Stimulated activated CD8-positive, alpha-beta memory T cell treated with anti-CD3 and anti-CD28 coated beads, Interleukin-15, amount 100 ng/mL, for 24 hours (primary cell): ENCODE measurements at places on chromosomes 3 and 15.

- DNase-seq = no peak
These were observed 521.7 kb upstream of the MCTP2 start for GRCh38 chr15:93709708-93710107.

GRCh38 chr3:140258222-140258724 lies 323.3 kb downstream of the CLSTN2 start:
- no peak for DNase-seq

DNA sequence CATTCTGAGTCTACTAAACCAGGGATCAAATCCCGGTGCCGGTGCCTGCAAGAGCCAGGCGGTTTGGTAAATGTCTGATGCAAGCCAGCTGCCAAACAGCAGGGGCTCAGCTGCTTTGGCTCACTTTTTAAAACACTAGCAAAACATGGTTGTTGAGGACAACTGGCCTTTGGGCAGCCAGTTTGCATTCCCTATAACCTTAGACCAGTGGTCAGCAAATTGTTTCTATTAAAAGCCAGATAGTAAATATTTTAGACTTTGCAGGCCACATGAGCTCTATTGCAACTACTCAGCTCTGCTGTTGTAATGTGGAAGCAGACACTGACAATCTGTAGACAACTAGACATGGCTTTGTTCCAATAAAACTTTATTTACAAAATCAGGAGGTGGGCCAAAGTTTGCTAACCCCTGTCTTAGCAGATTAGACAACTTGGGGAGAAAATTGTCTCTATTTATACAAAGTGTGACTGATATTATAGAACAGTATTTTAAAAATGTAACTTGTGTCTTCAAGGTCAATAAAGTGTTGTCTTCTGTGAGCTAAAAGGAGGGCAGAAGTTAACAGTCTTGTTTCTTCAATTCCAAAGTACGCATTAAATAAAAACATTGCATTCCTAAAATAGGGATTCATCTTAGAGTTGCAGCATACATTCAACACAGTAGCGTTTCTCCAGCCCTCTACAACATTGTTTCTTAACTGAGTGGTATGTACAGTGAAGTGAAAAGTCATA lies 67.6 kb downstream of the SSUH2 start:
- no peak for DNase-seq

- no peak for DNase-seq
These were observed 409.6 kb upstream of the MDFIC2 start for GRCh38 chr3:70722018-70722417.

DNA sequence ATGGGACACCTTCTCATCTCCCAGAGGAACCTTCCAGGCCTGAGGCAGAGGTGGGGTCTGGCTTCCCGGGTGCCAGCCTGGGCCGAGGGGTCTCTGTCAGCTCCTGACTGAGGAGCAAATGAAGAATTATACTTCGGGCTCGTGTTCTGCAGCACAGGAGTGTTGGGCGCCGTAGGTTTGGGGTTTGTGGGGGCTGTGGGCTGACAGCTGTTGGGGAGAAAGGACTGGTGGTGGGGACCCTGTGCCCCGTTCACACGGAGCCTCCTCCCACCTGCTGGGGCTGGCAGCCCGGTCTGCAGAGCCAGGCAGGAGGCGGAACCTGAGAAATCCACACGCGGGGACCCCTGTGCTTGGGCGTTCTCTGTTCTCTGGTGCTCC lies 59.7 kb downstream of the ADAMTS7 start:
- no peak for DNase-seq

DNA sequence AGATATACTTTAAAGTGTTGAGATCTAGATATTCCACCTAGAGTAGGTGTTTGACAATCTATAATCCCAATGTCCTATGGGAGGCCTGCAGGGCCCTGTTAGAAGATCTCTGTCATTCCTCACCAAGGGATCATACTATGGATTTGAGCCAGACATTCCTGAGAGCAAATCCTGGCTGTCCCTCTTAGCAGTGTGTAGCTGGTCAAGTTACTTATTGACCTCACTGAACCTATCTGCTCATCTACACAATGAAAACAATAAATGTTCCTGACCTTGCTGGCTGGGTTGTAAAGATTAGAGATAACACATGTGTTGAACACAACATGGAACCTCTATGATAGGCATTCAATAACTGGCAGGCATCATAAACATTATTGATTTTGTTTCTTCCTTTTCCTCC lies 265.6 kb upstream of the ATP11B start:
- no peak for DNase-seq

- DNase-seq = no peak
These were observed 114.5 kb downstream of the HERC1 start for GRCh38 chr15:63719281-63719680.

DNA sequence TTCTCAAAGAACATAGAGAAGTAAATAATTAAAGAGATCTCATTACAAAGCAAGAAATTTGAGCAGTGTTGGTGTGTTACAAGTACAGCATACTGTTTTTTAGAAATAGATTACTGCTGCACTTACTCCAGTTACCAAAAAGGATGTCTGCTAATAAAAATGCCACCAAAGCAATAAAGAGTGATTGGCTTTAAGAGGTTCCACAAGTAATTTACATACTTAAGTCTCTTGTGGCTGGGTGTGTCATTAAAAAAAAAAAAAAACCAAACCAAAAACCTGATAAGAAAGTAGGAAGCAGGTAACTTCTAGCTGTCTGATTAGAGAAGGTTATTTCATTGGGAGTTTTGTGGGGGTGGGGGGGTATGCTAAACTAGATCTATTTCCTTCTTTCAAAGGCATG lies 15.2 kb downstream of the RAB11A start:
- DNase-seq = no peak

DNA sequence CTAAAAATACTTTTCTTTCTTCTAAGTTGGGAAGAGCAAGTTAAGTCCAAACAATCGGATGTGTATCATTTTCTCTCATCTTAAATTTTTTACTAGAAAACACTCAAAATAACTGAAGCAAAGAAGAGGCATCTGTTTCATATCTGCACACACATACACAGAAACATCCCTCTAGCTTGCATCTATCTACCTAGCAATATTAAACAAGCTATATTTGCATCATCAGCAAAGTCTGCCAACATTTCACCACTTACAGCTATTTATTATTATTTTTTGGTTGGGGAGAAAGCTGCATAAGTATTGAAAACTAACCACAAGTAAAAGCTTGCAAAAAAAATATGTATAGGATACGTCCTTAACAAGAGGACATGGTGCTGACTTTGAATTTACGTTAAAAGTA lies 1.9 kb downstream of the GOLIM4 start:
- no peak for DNase-seq

DNA sequence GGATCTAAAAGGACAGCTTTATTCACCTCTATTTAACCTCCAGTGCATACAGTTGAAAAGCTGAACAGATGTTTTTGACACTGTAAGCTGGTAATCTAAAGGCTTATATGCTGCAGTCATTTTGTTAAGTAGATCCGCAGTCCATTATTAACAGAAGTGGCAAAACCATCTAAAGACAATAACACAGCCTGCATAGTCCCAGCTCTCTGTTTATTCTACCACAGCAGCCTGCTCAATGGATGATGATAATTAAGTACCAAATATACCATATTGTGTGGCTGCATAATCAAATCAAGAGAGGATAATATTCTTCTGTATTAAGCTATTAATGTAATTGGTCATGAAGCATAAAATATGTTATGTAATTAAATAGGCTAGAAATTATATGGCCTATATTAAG lies 207.1 kb downstream of the MEIS2 start:
- no peak for DNase-seq

DNA sequence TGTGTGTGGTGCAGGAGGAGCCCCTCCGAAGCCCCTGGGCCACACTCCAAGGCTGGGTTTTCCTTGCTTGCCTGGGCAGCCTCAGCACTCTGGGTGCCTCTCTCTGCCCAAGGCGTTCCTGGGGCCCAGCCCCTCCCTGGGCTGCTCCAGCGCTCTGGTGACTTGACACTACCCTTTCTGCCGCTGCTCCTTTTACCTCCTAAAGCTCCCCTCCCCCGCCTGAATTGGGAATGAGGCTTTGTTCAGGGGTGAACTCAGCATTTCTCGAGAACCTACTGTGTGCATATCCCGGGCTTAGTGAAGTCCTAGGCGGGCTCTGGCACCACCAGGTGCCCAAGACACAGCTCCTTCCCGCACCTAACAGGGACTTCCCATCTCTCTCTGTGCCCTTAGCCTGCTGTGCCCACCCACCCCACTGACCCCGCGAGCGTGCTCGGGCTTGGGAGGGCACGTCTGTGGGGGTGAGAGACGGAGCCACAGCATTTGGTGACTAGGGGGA lies 1.2 kb upstream of the BAHD1 start:
- DNase-seq = no peak

DNA sequence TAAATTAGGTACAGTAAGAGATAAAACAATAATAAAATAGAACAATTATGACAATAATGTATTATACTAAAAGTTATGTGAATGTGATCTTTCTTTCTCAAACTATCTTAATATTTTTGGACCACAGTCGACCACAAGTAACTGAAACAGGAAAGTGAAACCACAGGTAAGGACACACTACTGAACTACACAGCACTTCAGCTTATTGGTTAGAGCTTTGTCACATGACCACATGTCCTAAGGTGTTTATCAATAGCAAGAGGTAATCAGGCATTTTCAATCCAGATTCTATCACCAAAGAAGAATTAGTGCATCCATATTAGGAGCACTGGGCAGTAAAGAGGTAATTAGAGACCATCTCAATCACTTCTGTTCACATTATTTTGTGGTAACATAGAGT lies 392.8 kb downstream of the RSL24D1 start:
- DNase-seq = no peak

DNA sequence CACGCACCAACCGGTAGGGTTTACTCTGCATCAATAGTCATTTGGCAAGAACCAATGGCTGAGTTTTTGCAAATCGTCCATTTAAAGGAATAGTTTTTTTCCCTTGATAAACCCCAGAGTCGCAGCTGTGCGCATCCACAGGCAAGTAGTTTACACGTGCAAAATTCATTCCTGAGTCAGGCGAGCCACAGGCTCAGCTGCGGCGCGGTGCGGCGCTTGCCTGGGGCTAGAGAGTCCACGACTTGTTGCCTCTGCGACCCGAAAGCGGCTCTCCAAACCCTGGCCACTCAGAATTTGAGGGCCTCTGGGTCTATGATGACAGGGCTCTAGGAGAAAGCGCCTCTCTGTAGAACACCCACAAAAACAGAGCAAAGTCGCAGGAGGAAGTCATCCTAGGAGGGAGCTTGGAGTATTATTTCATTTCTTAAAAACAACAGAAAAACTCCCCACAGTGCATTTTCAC lies 36.7 kb downstream of the ZIC4 start:
- no peak for DNase-seq

GRCh38 chr15:73983211-73983727 lies 8.8 kb downstream of the STOML1 start:
- DNase-seq = no peak

- no peak for DNase-seq
These were observed 87.2 kb downstream of the EBLN2 start for GRCh38 chr3:73148682-73149081.

DNA sequence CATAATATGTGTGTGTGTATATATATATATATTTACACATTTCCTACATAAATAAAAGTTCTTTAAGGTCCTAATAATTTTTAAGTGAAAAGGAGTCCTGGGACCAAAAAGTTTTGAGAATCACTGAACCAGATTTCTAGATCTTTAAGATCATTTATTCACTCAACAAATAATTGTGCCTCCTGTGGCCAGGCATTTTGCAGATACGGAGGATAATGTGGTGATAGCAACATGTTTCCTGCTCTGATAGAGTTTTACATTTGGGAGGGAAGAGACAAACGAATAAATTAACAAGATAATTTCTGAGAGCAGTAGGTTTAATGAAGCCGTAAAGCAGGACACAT lies 448 bp upstream of the RNF7 start:
- no peak for DNase-seq

- DNase-seq = no peak
These were observed 40.4 kb upstream of the RAB6B start for GRCh38 chr3:133935843-133936769.

GRCh38 chr3:57855943-57856342 lies 99.8 kb downstream of the SLMAP start:
- DNase-seq = no peak
